ENCODE measurements at places on chromosomes 16 and 17.
A peak's percentile ranks its signal among the peaks of the same experiment; 100 is the strongest.

- DNase-seq: no peak
Observed at GRCh38 chr17:72535346-72535745, 414.5 kb downstream of the SOX9 start.

DNA sequence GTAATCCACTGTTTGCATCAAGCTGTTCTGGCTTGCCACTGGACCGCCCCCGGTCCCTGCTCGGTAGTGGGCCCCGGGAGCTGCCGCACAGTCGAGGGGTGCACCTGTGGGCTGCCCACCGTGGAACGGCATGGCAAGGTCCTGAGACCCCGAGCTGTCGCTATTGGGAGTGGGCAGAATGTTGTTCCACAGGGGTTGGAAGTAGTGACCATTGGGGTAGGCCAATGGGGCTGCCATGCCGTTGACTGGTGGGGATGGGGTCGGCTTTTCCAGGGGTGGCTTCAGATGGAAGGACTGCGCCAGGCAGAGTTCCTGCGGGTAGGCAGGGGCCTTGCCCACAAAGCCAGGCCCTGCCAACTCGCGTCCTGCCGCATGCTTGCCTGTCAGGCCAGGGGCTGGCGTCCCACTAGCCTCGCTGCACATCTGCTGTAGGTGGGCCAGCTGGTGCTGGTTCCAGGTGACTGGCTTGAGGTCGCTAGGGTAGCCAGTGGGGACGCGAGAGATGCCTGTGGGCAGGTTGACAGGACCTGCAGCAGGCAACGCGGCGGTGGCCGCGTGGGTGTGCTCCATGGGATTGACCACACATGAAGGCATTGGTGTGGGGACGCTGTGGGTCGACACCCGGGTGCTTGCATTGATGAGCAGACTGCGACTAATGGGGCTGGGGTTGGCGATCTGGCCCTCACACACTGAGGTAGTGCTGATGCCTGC is 14.8 kb downstream of the TRAF4 start:
- no peak for DNase-seq

GRCh38 chr17:69609473-69610305 is 195.2 kb downstream of the MAP2K6 start:
- DNase-seq: peak; percentile 61

- no peak for DNase-seq
Observed at GRCh38 chr16:55605754-55606336, 39.4 kb downstream of the CAPNS2 start.

DNA sequence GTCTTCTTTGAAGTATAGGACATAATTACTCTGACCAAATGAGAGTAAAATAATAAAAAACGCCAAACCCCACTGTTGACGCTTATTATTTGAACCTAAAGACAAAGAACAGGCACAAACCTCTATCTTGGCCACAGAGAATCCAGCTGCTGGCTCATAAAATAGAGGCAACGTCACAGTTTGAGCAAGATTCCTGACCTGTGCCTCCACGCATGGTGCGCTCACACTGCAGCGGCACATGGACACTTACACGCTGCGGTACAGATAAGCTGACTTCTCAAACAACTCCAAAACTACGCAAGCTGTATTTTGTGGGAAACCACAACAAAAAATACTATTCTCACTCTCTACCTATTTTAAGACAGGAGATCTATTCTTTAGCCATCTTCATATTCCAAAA is 38.8 kb upstream of the TRAP1 start:
- DNase-seq: no peak

GRCh38 chr17:72349011-72349410 is 228.2 kb downstream of the SOX9 start:
- no peak for DNase-seq

GRCh38 chr16:86725401-86725800 is 147.1 kb downstream of the FOXL1 start:
- no peak for DNase-seq

- no peak for DNase-seq
Observed at GRCh38 chr17:2925011-2925410, 128.8 kb downstream of the RAP1GAP2 start.

DNA sequence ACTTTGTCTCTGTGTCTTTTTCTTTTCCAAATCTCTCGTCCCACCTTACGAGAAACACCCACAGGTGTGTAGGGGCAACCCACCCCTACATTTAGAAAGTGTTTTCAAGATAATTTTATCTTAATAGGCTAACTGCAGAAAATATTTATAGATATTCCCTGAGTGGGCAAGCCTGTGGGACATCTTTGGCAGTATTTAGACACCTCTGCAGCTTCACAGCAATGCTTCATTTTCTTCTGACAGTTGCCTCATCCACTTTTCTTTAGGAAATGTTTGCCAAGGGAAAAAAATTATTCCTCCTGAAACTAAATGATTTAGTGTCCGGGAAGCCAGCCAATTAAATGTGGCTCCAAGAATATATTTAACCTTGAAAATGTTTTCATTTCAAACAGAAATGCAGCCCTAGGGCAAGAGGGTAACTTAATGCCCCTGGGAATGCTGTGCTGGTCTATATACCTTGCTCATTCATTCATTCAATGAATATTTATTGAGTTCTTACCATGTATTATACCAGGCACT is 290.4 kb downstream of the ABCC12 start:
- DNase-seq: no peak

DNA sequence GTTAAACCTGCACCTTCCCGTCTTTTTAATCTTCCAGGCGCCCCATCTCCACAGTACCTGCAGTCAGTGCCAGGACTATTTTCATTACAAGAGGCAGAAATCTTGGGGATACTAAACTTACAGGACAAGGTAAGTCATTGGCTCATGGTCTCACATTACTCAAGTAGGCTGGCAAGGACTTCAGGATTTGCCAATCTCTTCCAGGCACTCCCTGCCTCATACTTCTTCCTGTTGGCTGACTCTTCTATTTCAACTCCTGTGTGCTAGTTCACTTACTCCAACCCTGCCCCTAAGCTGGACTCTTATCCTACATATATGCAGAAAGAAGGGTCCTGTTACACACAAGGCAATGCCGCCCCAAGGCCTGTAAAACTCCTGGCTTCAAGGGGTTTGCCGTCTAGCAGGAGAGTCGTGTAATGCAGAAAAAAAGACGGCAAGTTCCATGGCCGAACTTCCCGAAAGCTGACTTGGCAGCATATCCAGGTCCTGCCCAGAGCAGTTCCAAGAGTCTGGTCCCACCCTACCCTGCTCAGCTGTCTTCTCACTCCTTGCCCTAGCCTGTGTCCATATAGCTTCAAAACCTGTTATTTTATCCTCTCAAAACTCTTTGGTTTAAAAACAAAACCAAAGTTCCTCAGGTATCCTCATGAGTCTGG is 14.8 kb downstream of the ERN1 start:
- no peak for DNase-seq

- peak; percentile 80 for DNase-seq
Observed at GRCh38 chr17:72126575-72127486, 6.0 kb downstream of the SOX9 start.

DNA sequence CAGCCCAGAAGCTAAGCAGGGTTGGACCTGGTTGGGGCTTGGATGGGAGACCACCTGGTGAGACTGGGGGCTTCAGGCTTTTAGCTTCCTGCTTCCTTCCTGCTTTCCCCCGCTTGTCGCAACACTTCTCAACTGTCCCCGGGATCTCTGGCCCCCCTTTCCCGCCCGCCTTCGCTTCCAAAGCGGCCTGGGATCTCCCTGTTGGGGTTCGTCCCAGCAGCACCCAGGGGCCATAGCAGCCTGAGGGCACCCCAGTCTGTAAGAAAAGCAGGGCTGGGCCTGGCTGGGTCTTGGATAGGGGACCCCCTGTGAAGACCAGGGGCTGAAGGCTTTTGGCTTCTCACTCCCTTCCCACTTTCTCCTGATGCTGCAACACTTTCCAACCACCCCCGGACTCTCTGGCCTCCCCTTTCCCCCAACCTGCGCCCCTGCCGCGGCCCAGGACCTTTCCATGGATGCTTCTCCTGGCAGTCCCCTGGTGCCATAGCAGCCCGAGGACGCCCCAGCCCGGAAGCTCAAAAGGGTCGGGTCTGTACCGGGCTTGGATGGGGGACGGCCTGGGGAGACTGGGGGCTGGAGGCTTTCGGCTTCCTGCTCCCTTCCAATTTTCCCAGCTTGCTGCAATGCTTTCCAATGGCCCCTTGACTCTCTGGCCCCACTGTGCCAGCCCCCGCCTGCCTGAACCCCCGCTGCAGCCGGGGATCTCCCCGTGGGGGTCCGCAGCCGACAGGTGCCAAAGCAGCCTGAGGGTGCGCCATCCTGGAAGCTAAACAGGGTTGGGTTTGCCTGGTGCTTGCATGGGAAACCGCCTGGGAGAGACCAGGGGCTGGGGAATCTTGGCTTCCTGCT is 2276.2 kb downstream of the TP53TG3F start:
- no peak for DNase-seq

DNA sequence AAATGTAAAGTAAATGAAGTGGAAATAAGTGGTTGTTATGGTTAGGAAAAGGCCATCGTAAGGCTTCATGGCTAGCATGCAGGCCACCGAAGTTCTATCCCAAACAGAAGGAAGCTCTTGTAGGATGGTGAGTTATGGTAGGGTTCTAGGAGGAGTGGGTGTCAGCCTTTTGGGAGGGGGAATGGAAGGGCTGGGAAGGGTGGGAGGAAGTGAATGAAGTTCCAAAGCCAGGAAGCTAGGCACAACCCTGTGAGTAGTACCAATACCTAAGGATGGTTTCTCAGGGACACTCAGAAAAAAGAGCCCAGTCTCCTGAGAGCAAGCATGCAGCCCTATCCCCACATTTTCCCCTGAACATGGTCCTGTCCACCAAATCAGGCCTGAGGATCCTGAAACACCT is 36.3 kb upstream of the CDRT4 start:
- DNase-seq: no peak

- DNase-seq: no peak
Observed at GRCh38 chr16:56478281-56479049, 27.1 kb downstream of the OGFOD1 start.
